ENCODE measurements at places on chromosomes 7 and 10.
A peak's percentile ranks its signal among the peaks of the same experiment; 100 is the strongest.

- DNase-seq, result peak; percentile 77
Observed at GRCh38 chr7:100895956-100896731, 456 bp upstream of the ACHE start.

DNA sequence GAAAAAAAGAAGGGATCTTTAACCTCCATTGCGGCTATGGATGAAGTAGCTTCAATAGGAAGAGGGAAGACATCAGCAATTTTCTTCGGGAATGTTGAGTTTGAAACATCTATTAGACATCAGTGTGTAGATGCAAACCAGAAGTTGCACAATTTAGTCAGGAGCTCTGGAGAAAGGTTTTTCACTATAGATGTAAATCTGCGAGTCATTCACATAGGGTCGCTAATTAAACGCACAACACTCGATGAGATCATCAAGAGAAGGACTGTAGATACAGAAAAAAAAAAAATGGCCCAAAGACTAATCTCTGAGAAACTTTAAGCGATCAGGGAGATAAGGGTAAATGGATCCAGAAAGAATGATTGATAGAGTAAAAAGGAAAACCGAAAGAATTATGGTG is 61.7 kb upstream of the TES start:
- no peak for DNase-seq

GRCh38 chr7:107613948-107614347 is 33.9 kb downstream of the BCAP29 start:
- DNase-seq, result no peak

DNA sequence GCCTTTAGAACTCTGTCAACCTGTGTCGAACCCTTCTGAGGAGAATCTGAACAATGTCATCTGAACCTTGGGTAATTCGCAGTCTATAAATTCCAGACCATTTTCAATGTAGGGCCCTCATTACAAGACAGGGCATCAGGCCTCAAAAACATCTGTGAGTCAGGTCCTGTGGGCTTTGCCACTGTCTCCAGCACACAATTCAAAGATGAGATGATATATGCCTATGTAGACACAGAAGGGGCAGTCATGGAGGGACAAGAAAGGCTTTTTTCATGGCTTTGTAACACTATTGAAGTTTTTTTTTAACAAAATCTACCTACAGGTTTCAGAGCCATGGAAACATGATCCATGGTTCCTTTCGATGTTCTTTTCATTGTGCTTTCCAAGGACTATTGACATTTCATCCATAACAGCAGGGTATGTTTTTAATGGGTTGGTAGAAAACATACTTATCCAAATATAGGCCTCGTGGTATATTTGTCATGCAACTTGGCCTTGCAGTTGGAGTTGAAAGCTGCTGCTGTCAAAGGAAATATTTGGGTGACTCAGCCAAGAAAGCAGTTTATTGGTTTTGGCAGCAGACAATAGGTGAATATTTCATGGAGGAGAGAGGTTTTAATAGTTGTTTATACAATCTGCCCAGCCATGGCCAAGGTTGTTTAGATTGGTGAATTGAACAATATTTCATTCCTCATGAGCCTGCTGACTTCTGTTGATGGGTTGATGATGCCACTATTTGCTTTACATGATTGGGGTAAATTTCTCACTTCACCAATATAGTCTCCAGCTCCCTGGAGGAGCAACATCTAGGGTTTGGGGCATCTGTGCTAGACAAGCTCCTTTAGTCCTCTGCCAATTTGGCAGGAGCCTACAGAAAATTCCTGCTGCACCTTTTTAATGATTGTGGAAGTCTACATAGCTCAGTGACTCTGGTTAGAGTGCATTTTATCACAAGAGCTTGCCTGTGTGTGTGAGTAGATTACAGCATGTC is 158.4 kb upstream of the TMEM72 start:
- peak; percentile 5 for DNase-seq

DNA sequence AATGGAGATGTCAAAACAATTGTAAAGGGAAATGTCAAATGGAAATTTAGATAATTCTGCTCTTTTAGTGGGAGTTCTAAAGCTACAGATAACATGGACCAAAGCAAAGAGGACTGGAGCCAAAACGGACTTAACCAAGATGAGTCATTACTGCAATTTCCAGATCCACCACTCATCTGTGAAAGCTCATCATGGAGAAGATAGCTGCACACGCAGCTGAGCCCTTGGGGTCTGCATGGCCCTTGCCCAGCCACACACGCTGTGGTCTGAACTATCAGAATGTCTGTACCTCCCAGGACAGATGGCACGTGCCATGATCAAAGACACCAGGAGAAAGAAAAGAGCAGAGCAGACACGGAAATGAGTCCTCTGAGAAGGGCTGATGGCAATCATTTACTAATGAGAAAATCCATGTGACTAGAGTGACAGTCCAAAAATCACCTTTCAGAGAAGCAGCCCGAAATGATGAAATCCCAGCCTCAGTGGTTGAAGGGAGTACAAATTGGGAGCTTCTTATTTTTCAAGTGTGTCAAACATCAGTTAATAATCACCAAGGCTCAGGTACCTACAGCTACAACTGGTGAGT is 177.9 kb upstream of the MGMT start:
- no peak for DNase-seq

- no peak for DNase-seq
Observed at GRCh38 chr10:118054383-118054782, 7.6 kb upstream of the RAB11FIP2 start.

DNA sequence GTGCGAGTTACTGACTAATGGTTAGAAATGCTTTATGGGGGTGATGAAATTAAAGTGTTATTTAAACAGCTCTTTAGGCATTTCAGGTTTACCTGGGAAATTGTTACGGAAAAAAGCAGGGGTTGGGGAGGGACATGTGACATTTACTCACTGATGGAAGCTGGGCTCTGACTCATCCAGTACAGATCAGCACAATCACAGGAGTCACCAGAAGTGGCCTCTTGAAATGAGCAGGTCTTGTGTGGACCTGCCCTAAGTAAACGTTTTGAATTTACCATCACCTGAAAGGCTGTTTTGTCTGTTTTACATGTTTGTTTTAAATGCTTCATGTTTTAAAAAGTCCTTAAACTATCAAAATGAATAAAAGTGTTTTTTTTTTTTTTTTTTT is 2.3 kb downstream of the GLRX3 start:
- peak; percentile 70 for DNase-seq

DNA sequence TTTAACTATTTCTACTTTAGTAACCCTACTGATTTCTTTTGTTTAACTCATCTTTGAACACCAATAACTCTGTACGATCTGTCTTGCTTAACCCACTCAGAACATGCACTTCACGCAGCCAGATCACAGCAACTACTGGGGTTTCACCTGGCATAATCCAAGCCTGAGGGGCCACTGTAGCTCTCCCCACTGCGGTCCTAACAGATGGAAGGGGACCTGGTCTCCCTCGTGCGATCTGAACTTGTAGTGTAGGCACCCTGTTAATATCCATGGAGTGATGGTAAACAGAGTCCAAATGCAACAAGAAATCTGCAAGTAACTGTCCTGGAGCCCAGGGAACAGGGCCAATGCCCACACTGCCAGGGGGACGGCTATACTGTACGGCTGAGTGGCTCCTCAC is 45.5 kb downstream of the INSIG1 start:
- DNase-seq, result no peak

GRCh38 chr7:26508481-26508880 is 216.8 kb downstream of the SNX10 start:
- peak; percentile 78 for DNase-seq

- DNase-seq, result peak; percentile 65
Observed at GRCh38 chr10:110637558-110638053, 6.5 kb upstream of the RBM20 start.

- DNase-seq, result peak; percentile 78
Observed at GRCh38 chr7:123154231-123154860, 45.4 kb downstream of the SLC13A1 start.

DNA sequence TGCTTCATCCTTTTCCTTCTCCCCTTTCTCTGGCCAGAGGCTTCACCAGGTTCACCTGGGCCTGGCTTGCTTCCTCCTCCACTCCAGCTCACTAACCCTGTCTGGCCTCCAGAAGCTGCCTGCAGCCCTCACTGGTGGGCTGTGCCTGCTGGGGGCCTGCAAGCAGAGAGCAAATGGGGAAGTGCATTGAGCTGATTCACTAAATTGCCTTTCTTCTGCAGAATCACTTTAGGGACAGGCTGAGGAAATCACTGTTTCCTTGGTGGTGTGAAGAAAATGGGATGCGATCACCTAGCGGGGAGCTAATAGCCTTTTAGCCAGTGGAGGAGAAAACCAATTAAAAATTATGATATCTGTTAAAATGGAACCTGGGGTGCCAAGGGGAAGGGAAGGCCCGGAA is 3.0 kb downstream of the RET start:
- DNase-seq, result no peak

GRCh38 chr7:157827863-157828160 is 491.0 kb downstream of the DNAJB6 start:
- DNase-seq, result no peak

GRCh38 chr10:102959360-102959759 is 41.3 kb downstream of the CNNM2 start:
- DNase-seq, result no peak

DNA sequence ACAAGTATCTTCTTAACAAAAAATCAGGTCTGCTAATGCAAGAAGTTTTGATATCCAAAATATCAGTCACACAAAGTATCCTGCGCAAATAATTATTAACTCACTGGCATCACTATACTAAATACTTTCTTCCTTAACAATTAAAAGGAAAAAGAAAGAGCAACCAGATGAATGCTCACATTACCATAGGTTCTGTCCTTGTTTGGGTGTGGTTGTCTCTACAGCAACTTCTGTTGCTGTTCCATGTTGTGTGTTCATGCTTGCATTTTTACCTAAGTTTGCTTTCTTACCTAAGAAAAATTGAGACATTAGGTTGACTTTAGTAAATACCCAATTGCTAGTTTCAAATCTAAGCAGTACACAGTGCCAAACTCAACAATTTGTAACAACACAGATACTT is 32.5 kb downstream of the FZD9 start:
- DNase-seq, result no peak

GRCh38 chr10:7265396-7266123 is 145.3 kb downstream of the SFMBT2 start:
- DNase-seq, result no peak

GRCh38 chr7:131424219-131424822 is 96.6 kb downstream of the MKLN1 start:
- peak; percentile 48 for DNase-seq

GRCh38 chr7:7742223-7742622 is 23.8 kb upstream of the RPA3 start:
- no peak for DNase-seq

DNA sequence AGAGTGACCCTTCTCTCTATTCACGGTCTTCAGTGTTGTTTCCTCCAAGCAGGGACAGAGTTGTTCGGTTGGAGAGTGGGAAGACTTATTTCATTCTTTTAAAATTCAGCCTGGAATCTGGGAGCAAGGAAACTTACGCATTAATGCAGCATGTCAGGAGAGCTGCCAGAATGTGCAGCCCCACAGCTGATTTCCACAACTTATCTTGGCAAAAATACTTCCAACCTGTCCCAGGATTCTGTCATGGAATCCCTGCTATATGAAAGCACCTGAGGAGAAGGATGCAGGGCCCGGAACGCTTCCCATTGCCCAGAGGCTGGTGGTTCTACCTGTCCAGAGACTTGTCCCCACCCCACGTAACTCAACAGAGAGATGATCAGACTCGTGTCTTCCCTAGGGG is 86.9 kb upstream of the MKI67 start:
- no peak for DNase-seq

- no peak for DNase-seq
Observed at GRCh38 chr10:23051855-23052331, 43.5 kb upstream of the MSRB2 start.

DNA sequence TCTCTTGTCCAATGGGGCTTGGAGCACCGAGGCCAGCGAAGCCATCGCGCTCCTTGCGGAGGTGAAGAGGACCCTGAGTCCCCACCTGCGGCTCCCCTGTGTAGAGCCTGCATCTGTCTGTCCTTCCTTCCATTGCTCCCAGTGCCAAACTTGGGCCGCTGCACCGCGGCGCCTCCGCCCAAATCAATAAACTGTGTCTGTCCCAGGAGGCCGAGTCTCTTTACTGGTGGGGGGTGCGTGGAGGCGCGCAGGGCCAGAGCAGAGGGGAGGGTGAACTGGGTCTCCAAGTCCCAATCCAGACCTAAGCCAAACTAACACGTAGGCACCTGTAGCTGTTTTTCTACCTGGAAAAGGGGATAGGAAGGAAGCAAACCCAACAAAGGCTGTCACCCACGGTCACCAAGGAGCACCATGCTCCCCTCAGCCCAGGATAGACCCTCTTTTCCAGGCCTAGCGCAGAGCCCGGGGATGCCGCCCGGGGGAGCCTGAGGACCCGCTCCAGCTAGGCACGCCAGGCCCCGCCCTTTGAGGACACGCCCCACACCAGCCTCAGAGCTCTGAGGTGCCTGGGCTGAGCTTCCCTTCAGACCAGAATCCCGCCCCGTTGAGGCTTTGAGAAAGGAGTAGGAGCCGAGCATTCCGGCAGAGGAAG is 1.2 kb upstream of the CHAT start:
- no peak for DNase-seq

DNA sequence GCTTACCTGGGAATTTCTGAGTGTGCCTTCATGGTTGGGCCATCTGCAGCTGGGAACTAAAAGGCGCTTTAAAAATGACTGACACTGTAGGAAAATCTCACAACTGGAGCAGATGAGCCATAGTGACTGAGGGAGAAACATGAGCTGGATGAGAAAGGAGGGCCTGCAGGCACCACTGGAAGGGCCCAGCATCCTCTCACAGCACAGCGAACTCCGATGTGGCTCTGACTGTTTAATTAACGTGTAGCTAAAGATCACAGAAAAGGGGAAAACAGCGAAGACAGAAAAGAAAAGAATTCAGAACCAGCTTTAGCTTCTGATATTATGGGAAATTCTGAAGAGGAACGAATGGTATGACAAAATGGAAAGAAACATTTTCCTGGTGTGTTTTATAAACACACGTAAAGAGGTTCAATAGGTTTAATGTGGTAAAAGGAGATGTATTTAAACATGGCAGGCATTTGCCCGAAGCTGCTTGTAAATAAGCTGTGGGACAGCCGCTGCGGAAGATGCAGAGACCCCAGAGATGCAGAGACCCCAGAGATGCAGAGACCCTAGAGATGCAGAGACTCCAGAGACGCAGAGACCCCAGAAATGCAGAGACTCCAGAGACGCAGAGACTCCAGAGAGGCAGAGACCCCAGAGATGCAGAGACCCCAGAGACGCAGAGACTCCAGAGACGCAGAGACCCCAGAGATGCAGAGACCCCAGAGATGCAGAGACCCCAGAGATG is 534.3 kb downstream of the PTPRN2 start:
- no peak for DNase-seq

GRCh38 chr7:151352512-151352911 is 10.9 kb downstream of the NUB1 start:
- DNase-seq, result no peak

GRCh38 chr7:74502216-74502891 is 48.6 kb downstream of the GTF2IRD1 start:
- no peak for DNase-seq

DNA sequence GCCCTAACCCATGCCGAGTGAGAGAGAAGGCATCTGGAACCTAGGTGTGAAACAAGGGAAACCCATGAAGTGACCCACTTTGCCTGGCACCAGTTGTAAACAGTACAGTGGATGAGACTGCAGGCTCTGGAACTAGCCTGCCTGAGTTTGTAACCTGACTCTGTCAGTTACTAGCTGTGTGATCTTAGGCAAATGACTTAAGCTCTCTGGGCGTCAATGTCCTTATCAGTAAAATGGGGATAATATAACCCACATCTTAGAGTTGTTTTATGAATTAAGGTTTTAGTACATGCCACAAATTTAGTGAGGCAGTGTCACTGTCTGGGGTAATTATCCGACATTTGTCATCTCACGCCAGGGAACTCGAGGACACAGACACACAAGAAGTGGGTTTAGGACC is 82.9 kb upstream of the AGK start:
- no peak for DNase-seq

GRCh38 chr7:146208492-146208891 is 91.9 kb downstream of the CNTNAP2 start:
- no peak for DNase-seq

All from SW480 (cell line).